ENCODE measurements at places on chromosomes 3 and 15. TPM values are rescaled to one million over a fixed set of nuclear protein-coding genes. Genes with fewer than 3 reads are reported as not detected.

Gene CCR8
- not detected for total RNA-seq

Gene TIMP4
- 2.0 TPM for total RNA-seq

Gene C15orf62
- total RNA-seq, result 0.12 TPM

Gene ANKRD34C
- 0.12 TPM for total RNA-seq

Gene LRRFIP2
- 47.4 TPM for total RNA-seq

Gene ZDHHC23
- 10.6 TPM for total RNA-seq

Gene P2RY14
- total RNA-seq, result 1.1 TPM

Gene MYEF2
- total RNA-seq, result 33.2 TPM

Gene TNNC1
- total RNA-seq, result 97.2 TPM

Gene POLR2H
- 68.9 TPM for total RNA-seq

Gene DPPA2
- 0.41 TPM for total RNA-seq

Gene PIK3CB
- 23.1 TPM for total RNA-seq

Gene ABI3BP
- 17.9 TPM for total RNA-seq

Gene GPR27
- total RNA-seq, result 9.0 TPM

Measured in metanephros (tissue), 2 donors.